Glutamatergic neuron (in vitro differentiated cells): ENCODE measurements at places on chromosomes 6 and 20. TPM values are rescaled to one million over a fixed set of nuclear protein-coding genes. Genes with fewer than 3 reads are reported as not detected.

DNA sequence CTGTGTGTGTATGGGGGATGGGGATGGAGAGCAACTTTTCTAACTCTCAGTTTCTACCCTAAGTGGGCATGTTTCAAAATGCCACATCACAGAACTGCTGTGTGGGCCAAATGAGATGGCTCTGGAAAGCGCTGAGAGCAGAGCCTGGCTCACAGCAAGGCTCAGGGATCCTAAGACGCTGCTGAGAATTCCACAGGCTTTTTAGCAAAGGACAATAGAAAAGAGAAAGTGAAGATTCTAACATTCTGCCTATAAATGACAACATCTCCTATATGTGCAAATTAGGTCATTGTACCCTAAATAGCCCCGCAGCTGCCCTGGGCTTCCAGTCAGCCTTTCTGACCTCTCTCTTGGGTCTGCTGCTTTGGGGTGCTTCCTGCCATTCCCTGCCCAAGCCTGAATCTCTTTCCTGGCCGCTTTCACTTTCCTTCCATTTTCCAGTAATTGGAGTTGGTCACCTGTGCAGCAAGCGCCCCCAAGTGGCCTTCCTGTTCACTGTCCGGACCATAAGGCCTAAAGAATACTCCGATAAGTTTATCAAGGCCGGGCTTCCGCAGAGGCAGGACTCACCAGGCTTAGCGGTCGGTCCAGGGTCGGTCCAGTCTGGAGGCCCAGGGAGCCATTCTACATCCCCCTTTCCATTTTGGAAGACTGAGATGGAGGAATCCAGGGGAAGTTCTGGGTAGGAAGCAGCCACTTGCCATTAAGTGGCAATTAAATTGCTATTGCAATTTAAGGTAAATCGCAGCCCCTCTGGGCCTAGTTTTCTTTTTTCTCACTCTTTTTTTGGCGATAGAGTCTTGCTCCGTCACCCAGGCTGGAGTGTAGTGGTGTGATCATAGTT, 6.7 kb upstream of the DDR1 start:
- peaks cover 12% of the 10 kb centered on the region for H3K27me3 ChIP-seq
- peak; percentile 83 for DNase-seq

DNA sequence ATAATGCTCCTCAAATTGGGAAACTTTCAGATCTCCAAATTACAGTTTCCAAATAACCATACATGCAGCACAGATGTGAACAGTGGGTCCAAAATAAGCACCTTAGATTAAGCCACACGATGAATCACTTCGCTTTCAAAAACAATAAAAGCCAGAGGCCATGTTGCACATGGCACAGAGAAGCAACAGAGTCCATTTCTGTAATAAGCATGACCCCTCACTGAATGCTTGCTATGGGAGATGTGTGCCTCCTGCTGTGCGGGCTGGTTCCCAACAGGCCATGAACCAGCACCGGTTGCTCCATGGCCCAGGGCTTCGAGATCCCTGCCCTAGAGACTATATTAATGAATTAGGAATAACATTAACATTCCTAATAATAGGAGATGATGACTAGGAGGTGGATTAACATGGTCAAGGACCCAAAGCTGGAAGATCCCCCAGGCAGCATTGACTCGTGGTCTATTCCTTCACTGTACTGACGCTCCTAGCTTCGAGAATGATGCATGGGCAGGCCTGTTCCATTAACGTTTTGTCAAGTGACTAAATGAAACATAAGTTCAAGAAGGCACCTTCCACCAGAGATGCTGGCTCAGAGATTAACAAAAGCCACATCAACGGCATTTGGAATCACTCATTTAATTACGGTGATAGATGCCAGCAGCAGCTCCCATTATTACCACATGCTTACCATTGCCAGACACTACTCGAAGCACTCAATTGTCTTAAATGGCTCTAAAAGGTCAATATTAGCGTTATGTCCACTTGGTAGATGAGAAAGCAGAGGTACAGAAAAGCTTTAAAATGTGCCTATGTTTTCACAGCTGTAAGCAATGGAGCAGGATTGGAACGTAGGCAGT, 470.6 kb upstream of the AGPAT4 start:
- H3K36me3 ChIP-seq, result no peaks in the 10 kb centered on the region
- peaks cover 2% of the 10 kb centered on the region for H3K4me1 ChIP-seq
- H3K27ac ChIP-seq, result no peak overlapping the region
- H3K27me3 ChIP-seq, result no peaks in the 10 kb centered on the region
- no peak overlapping the region for H3K4me3 ChIP-seq
- no peak for DNase-seq

GRCh38 chr20:19785983-19786285, 27.9 kb downstream of the RIN2 start:
- peak overlapping the region; percentile 77 for H3K4me3 ChIP-seq
- H3K27ac ChIP-seq, result peak overlapping the region; percentile 99
- DNase-seq, result no peak
- peaks cover 42% of the 10 kb centered on the region for H3K4me1 ChIP-seq
- H3K36me3 ChIP-seq, result peaks cover 6% of the 10 kb centered on the region

The NFATC2 gene
- not detected for total RNA-seq

DNA sequence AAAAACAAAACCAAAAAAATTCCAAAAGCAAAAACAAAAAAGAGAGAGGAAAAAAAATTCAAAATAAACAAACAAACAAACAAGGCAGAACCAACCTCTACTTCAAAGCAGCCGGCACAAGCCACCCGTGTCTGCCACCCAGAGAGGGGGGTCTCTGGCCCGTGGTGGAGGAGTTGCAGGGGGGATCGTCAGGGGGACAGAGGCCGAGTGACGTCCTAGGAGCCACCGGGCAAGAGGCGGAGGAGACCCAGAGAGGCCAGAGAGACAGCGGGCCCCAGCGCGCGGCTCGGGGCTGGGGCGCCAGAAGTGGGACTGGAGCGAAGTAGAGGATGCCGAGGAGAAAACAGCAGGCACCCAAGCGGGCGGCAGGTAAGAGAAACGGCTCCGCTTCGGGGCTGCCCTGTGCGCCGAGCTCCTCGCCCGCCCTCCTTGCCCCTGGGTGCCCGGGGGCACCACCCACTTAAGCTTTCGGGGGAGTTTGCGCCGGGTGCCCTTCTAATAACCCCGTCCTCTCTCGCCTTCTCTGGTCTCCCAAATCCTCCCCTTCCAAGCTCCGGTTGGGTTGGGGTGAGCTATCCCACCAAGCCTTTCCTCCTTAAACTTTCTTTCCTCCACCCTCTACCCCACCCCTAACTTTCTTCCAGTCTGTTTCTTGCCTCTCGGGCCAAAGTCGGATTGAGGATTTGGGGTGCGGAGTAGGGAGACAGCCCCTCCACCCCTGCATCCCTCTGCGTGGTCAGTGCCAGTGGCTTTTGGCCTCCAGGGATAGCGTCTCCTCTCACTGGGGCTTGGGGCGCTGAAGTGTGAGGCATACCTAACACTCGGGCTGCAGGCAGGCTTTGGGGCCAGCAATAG, 1.0 kb downstream of the TSHZ2 start:
- DNase-seq, result peak; percentile 54
- peak overlapping the region; percentile 97 for H3K4me3 ChIP-seq
- H3K27ac ChIP-seq, result peak overlapping the region; percentile 89
- H3K36me3 ChIP-seq, result no peaks in the 10 kb centered on the region
- H3K27me3 ChIP-seq, result peaks cover 7% of the 10 kb centered on the region
- peaks cover 6% of the 10 kb centered on the region for H3K4me1 ChIP-seq
